ENCODE measurements at places on chromosomes 7 and 10.

DNA sequence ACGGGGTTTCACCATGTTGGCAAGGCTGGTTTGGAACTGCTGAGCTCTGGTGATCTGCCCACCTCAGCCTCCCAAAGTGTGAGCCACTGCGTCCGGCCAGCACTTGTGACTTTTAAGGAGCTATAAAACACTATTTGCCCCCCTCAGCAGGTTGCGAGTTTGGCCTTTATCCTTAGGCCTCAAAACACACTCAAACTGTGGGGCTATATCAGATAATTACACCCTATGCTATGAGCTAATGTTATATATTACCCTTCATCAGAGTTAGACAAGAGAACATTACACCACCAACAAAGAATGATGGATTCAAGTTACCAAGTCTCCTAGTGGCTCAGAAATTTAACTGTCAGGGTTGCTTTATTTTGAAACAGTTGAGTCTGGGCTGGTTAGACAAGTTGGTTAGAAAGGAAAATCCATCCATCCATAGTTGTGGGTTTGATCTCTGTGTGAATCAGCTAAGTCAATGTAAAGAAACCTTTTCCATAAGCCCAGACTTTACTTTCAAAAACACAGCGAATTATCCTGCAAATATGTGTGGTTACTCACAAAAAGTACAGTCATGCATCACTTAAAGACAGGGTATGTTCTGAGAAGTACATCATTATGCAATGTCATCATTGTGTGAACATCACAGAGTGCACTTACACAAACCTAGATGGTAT is 115.8 kb downstream of the SEMA3D start:
- no peak for DNase-seq

DNA sequence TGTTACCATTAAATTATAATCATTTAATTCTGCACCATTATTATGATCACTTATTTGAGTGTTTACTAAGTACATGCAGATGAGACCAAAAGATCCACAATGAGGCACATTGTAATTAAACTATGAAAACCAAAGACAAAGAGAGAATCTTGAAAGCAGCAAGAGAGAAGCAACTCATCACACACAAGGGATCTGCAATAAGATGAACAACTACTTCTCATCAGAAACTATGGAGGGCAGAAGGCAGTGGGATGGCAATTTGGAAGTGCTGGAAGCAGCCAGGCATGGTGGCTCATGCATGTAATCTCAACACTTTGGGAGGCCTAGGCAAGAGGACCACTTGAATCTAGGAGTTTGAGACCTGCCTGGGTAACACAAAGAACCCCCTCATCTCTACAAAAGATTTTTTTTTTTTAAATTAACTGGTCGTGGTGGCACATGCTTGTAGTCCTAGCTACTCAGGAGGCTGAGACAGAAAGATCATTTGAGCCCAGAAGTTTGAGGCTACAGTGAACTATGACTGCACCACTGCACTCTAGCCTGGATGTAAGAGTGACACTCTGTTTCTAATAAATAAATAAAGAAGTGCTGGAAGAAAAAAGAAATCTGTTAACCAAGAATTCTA is 47.7 kb downstream of the CDK6 start:
- DNase-seq, result no peak

DNA sequence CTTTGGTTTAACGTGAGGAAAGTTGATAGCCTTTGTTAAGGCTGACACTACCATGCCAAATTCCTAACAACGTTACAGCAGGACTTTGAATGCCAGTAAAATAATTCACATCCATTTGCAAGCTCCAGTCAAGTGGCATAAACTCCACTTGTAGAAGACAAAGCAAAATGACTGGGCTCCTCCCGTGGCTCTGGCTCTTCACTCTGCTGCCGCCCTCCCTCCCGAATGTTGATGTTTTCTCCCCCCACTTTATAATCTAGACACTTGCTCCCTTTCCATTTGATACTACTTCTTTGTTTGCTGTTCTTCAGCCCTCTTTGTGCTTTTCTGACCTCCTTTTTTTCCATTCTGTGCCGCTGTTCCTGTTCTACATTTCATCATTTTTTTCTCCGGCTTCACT is 22.8 kb upstream of the ITGB8 start:
- no peak for DNase-seq

DNA sequence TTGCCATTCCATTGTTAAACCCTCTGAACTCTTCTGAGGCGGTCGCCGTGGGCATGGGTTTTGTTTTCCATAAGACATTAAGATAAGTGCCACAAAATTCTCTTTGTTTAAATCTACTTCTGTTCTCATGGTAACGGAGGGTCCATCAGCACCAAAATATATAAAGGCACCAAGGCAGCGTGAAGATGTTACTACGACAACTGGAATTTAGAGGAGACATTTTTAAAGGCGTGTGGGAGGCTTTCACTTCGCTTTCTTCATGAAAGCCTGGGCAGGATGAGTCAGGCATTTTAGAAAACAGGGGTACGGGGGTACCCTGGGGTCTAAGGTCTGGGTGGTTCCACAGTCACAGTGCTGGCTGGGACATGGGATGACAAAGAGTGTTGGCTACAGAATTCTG is 34.0 kb downstream of the SMKR1 start:
- no peak for DNase-seq

DNA sequence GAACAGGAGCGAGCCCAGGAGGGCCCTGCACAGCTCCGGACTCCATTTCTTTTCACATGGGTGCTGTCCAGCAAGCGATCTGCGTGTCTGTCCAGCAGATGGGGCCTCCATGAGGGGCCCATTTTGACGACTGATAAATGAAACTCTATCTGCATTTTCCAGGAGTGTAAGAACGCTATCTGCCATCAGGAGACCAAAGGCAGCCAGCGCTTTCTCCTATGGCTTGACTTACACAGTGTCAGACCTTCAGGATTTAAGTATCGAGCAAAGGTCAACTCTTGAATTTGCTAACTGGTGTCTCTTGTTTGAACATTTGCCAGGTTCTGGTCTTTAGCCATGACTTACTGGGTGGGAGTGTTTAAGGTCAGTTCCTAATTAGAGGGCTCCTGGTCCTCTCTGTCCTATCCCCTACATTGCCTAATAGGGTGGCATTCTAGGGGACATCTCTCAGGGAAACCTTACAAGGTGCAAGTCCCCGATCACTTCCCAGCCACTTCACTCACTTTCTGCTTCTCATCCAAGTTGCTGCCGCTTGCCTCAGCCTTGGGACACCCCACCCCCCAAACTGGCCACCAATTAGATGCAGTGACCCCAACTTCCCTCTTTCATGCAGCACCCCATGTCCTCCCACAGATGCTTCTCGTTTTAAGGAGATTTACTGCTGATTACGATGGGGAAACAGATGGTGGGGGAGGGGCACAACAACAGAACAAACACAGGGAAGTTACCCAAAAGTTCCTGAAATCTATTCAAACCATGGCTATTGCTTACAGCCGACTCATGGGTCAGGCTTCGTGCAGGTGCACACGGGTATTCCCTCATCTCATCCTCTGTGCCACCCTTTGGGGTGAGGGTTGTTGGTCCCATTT is 20.0 kb downstream of the VSIR start:
- peak; percentile 81 for DNase-seq

GRCh38 chr7:23335621-23336020 is 36.5 kb downstream of the MALSU1 start:
- DNase-seq, result no peak
